ENCODE measurements at places on chromosomes 16 and 17. TPM values are rescaled to one million over a fixed set of nuclear protein-coding genes. Genes with fewer than 3 reads are reported as not detected.

Gene AIPL1
- not detected for total RNA-seq

DNA sequence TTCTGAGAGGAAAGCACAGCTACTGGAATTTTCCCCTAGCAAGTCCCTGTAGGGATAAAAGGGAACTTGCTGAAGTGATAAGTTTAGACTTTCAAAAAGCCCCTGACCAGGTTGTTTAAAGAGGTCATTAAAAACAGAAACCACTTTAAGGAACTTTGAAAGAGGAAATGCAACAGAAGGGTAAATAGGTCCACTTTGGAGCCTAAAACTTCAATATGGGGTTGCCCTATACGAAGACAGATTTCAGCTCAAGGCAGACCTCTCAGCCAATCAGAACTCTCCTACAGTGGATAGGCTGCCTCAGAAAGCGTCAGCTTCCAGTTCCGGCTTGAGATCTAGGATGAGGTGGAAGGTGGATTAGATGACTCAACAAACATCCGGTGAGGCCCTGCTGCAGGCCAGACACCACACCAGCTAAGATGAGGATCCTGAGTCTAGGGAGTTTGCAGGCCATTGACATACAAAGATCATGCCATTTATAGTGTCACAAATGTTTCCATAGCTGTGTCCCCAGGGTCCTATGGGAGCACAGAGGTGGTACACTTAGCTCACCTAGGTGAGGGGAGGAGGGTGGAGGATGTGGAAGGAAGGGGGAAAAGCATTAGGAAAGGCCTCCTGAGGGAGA, 7.9 kb upstream of the MFSD6L start:
- DNase-seq = no peak

DNA sequence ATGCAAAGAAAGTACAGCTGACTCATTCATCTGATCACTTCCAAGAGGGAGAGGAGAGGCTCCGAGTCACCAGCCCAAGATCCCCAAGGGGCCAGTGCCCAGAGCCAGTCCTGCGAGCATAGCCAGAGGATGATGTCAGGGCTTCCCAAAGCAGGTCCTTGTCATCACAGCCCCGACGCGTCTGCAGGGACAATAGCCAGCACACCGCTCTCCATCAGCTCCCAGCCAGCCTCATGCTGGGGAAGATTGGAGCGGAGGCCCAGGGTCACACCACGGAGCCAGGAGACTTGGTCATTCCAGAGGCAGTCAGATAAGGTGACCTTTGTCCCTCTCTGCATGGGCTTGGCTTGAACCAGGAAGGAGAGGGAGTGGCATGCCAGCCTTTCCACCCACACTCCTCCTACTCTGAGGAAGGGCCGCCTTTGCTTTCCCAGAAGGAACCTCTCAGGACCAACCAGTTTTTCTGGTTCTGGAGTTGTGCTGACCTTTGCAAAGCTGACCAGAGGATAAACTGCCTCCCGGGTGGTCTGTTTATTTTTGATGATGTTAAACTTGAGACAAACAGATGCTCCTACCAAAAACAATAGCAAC, 58.3 kb upstream of the ARHGAP44 start:
- peak; percentile 85 for DNase-seq

GRCh38 chr16:87375426-87376135, 8.0 kb downstream of the FBXO31 start:
- DNase-seq = no peak

All from thyroid gland (tissue), 4 donors.